DMS79 (cell line): ENCODE measurements at places on chromosomes 11 and 22.

DNA sequence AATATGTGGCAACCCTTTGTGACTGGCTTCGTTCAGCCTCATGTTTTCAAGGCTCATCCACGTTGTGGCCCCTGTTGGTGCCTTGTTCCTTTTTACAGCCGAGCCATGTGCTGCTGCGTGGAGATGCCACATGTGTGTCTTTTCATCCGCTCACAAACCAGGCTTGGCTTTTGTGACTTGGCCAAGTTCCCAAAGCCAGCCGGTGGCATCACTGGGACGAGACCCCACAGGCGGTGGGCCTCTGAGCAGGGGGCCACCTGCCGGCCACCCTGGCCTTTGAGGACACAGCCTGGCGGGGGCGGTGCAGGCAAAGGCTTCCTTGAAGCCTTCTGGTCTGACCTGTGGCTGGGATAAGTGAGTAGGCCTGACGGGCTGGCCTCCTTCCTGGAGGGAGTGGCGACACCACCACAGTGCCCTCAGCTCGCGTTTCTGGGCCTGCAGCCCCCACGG lies 10.5 kb downstream of the GRK2 start:
- no peak for DNase-seq

GRCh38 chr22:29780748-29781676 lies 13.8 kb downstream of the UQCR10 start:
- DNase-seq: no peak

DNA sequence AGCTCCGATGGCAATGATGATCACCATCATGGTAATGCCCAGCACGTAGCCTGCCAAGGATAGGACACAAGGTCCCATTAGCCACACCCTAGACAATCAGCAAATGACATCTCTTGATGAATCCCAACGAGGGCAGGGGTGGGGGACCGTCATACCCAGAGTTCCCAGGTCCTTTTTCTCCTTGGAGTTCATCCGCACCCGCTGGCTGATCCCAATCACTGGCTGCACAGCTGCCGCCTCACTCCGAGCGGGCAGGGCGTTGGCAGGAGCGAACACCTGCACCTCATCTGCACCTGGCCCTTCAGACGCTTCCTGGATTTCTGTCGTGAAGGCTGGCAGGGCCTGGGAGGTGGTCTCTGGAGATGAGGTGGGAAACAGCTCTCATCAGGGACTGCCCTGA lies 2.9 kb downstream of the PIK3IP1 start:
- no peak for DNase-seq

- DNase-seq: no peak
Observed at GRCh38 chr22:46165977-46166376, 15.7 kb downstream of the PPARA start.

DNA sequence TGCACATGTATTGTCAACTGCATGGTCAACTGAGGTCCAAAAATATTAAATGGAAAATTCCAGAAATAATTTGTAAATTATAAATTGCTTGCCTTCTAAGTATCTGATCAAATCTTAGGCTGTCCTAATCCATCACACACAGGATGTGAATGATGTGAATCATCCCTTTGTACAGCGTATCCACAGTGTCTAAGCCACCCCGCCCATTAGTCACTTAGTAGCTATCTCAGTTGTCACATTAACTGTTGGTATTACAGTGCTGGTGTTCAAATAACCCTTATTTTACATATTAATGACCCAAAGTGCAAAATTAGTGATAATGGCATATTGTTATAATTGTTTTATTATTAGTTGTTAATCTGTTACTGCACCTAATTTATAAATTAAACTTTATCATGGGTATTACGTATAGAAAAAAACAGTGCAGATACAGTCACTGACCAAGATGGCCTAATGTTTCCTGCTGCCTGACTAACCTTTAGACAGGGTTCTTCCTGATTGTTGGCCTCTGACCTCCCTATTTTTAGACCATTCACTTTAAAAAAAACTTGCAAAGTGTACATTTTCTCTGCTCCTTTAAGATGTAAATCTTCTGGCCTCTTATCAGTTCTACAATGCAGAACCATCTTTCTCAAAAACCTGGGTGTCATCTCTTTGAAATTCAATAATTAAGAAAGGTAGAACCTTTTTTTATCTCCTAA lies 2.9 kb upstream of the SVIP start:
- DNase-seq: no peak

GRCh38 chr11:121904148-121904547 lies 211.9 kb downstream of the BLID start:
- no peak for DNase-seq

DNA sequence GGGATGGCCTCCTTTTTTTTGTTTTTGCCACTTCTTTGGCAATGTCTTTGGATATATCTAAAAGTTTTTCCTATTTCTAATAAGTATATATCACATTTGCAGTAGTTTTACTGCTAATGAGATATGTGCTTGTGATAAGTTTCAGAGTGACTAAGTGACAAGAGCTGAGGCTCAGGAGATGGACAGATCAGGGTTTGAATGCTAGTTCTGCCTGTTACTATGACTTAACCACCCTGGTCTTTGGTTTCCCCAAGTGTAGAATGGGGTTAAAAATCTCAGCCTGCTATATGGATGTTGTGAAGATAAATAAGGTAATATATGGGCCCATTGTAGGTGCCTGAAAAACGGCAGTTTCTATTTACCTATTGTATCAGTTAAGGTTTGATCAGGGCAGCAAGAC lies 9.1 kb upstream of the MICAL2 start:
- DNase-seq: no peak

- DNase-seq: no peak
Observed at GRCh38 chr11:125625225-125625629, 264 bp downstream of the CHEK1 start.

DNA sequence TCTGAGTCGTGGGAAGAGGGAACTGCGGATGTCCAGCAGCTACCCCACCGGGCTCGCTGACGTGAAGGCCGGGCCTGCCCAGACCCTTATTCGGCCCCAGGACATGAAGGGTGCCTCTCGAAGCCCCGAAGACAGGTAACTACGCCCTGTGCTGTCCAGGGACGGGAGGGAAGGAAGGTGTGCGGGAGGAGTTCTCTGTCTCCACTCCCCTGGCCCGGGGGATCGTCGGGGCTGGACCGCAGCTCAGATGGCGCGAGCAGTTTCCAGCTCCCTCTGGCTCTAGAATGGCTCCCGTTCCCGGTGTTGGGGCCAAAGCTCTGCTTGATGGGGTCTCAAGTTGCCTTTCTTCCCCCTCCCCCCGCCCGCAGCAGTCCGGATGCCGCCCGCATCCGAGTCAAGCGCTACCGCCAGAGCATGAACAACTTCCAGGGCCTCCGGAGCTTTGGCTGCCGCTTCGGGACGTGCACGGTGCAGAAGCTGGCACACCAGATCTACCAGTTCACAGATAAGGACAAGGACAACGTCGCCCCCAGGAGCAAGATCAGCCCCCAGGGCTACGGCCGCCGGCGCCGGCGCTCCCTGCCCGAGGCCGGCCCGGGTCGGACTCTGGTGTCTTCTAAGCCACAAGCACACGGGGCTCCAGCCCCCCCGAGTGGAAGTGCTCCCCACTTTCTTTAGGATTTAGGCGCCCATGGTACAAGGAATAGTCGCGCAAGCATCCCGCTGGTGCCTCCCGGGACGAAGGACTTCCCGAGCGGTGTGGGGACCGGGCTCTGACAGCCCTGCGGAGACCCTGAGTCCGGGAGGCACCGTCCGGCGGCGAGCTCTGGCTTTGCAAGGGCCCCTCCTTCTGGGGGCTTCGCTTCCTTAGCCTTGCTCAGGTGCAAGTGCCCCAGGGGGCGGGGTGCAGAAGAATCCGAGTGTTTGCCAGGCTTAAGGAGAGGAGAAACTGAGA lies 1.4 kb downstream of the ADM start:
- no peak for DNase-seq

DNA sequence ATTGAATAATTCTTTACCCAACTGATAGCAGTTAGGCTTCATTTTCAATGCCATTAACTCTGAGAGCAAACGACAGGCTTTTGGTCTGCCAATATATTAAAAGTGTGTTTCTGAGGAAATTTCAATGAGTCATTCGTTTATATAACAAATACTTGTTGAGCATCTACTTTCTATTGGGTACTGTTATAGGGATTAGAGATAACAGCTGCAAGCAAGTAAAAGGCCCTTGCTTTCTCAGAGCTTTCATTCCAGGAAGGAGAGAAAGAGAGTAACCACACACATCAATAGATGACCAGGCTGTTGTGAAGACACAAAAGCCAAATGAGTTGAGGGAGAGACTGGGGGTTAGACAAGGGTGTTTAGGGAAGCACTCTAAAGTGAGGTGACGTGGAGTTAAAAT lies 35.7 kb downstream of the CD44 start:
- no peak for DNase-seq

- DNase-seq: no peak
Observed at GRCh38 chr11:133966172-133966651, 9.4 kb upstream of the IGSF9B start.

DNA sequence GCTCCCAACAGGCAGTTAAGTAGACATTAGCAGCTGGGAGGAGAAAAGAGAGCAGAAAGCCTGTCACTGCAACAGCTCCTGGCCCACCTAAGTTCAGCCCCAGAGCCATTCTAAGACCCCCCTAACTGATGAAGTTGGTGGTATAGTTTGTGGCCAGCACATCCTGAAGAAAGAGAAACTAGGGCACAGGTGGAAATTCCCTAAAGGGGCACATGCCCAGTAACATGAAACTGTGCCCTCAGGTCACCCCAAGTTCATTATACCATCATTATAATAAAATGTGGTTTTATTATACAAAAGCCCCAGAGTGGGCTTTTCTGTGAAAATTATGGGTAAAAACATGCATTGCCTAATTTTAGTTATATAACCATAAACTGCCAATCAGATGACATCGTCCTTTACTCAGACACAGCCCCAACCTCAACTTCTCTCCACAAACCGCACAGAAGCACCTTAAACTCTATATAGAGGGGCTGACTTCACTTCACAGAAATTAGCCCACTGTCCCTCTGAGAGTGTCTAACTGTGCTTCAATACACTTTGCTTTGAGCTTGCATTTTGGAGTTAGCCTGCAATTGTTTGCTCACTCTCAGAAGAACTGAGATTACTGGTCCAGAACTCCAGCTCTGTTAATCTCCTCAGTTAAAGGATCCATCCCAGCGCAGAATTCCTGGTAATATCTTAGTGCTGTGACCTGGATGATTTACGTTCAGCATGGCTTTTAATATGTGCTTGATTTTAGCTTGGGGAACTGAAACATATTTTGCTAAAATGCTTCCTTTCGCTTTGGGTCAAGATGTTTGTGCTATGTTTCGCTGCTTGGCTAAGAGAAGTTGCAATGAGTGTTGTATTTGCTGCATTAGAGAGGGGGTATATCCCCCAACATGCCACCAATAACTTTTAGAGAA lies 1.8 kb upstream of the APOL3 start:
- DNase-seq: no peak

GRCh38 chr11:130003717-130004001 lies 1.0 kb upstream of the PRDM10 start:
- no peak for DNase-seq

DNA sequence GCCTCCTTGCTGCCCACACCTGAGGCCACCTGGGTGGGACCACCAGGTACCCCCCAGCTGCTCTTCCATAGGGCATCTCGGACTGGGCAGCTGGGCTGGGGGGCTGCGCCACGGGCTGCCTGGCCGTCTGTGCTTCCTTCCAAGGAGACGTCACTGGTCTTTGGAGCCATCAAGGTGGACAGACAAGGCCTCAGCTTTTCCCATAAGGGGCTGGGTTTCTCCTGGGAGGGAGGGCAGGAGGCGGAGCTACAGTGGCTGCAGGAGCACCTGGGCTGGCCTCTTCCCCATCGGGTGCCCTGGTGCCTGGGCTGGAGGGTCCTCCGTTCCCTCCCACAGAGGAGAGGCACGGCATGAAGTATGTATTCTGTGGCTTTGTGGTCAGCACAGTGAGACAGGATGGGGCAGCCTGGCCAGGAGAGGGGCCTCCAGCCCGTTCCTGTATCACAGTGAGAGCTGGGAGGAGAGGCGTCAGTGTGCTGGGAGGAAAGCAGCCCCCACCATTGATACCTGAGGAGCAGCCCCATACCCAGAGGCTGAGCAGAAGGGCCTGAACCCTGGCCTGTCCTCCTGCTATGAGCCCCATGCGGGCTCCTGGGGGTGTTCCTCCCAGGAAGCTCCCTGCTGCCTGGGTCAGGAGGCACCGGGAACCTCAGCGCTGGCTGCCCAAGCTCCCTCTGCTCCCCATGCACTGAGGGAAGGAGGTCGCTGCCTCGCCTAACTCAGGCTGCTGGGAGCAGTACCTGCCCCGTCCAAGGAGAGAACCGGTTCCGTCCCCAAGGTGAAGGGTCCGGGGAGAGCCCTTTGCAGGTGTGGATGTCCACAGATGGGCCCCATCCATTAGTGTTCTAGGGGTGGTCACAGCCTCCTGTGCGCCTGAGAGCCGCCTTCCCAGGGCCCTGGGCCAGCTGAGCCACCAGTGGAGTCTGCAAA lies 1075.0 kb downstream of the BRD1 start:
- no peak for DNase-seq

DNA sequence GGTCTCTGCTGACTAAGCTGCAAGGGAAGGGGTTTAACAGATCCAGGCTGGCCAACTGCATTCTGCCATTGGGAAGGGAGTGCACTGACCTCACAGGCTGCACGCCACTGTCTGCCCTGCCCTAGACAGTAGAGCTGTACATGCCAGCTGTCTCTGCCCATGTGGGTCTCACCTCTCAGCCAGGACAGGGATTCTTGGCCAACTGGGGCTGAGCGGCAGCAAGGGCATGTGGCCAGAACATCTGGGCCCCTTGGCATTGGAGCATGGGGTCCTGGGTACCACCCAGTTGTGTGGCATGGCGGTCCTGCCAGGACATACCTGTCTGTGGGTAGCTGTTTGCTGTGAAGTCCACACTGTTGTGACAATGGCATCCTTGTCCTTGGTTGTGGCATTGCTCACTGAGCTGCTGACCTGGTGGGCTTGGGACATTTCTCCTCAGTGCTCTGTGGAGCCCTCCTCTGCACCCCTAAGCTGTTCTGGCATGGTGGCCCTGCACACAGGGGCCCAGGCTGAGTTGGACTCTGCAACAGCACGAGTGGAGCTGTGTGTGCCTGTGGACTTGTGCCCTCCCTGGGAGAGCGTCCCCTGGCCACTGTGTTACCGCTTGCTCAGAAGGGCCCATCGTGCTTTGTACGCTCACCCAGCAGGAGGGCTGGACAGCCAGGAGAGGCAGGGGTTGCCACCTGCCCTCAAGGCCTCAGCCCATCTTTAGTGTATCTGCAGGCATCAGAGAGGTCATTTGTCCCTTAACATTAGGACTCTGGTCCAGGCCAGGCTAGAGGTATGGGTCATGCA lies 46.7 kb downstream of the MED15 start:
- no peak for DNase-seq

DNA sequence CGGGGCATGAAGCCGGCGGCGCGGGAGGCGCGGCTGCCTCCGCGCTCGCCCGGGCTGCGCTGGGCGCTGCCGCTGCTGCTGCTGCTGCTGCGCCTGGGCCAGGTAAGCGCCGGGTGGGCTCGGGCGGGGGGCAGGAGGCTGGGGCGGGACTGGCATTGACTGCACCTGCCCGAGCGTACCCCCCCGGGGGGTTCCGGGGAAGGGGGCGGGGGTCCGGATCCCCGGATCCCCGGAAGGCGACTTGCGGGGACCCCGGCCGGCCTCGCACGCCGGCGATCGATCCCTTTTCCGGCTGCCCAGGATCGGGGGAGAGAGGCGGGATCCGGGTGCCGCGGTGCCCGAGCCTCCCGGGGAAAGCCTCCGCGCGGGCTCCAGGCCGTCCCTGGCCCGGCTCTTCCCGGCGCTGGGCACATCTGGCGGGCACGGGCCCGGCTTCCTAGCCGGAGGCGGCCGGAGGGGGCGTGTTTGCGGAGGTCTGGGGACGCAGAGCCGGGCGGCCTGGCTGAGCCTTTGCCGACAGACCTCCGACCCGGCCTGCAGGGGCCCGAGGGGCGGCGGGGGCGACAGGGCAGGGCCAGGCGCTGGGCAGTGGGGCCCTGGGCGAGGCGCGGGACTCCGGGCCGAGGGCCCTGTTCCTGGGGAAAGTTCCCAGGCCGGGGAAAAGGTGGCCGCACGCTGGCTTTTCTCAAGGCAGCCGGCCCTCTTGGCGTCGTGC lies 705 bp downstream of the PTPRJ start:
- no peak for DNase-seq
